WTC11 (cell line): ENCODE measurements at places on chromosomes 6 and 20.

DNA sequence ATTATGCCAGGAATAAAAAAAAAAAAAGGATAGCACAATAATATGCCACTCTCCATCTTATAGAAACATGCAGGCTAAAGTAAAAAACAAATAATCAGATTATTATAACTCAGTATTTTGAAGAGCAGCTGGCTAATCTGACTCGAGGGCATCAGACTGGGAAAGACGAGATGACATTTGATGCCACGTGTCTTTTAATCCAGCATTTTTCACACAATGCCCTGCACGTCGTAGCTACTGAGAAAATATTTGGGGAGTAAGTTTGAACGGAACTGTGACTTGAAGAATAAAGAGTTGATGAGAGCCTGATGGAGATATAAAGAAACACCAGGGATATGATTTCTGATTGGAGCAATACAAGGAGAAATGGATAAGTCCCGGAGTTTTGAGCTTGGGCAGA is 237.7 kb downstream of the ARID1B start:
- DNase-seq: no peak

DNA sequence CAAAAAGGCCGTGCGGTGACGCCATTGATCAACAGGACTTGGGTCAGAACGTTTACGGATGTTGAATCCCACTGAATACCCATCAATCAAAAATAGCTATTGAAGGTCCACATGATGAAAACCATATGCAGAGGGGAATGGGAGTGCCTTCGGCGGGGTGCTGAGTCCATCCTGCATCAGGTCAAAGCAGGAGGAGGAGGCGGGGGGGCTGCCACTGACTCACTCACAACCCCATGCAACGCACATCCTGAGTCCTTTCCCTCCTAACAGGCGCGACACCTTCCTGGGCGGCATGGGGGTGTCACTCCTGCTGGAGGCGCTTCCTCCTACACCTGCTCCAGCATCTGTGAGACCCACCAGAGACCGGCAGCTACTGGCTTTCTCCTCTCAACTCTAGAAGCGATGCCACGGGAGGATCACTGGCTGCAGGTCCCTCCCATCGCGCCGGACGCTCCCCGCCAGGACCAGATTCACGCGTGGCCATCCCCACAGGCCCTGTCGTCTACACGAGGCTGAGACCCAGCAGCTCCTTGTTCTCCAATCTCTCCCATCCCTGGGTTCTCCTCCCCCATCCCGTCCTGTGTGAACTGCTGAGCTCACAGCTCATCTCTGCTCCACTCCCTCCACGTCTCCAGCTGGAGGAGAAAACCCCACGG is 170.6 kb upstream of the THBS2 start:
- DNase-seq: no peak

- no peak for DNase-seq
Measured at GRCh38 chr6:45900808-45901752, 114.6 kb downstream of the CLIC5 start.

DNA sequence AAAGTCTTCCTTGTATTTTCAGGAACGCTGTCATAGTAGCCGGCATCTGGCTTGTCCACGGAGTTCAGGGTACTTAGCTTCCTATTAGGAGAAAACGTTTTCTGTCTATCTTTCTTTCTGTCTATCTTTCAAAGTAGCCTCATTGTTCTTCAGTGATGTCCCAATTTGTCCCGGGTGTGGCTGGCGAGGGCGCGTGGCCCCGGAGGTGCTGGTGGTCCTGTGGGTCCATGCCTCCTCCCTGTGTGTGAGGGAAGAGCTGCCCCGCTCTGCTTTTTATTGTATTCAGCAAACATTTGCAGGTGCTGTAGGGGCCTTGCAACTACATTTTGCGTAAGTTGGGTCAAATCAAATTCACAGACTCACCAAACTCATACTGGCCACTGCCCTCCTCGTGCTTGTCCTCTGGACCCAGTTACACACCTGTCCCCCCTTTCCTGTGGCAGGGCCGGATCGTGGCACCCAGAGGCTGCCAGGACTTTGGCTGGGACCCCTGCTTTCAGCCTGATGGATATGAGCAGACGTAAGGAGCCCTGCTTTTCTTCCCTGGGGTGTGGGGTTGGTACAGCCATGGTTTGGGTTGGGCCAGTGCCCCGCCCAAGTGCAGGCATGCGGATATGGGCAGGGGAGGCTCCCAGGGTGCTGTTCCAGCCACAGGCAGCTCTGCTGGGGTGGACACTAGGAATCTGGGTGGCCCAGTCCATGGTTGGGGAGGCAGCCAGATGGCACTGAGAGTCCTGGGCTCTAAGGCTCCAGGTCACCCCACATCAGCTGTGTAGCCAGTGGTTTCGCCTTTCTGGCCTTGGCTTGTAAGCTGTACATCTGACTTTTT is 12.3 kb downstream of the ITPA start:
- DNase-seq: no peak

- DNase-seq: no peak
Measured at GRCh38 chr6:7881765-7882500, 28.7 kb downstream of the TXNDC5 start.
